SJSA1 (cell line): ENCODE measurements at places on chromosomes 7 and 10.

GRCh38 chr7:4071370-4072058 is 610.6 kb upstream of the FOXK1 start:
- DNase-seq, result peak; percentile 29

- no peak for DNase-seq
Observed at GRCh38 chr10:20089879-20090278, 273.6 kb downstream of the PLXDC2 start.

GRCh38 chr7:93720106-93720505 is 145.6 kb upstream of the CALCR start:
- no peak for DNase-seq

DNA sequence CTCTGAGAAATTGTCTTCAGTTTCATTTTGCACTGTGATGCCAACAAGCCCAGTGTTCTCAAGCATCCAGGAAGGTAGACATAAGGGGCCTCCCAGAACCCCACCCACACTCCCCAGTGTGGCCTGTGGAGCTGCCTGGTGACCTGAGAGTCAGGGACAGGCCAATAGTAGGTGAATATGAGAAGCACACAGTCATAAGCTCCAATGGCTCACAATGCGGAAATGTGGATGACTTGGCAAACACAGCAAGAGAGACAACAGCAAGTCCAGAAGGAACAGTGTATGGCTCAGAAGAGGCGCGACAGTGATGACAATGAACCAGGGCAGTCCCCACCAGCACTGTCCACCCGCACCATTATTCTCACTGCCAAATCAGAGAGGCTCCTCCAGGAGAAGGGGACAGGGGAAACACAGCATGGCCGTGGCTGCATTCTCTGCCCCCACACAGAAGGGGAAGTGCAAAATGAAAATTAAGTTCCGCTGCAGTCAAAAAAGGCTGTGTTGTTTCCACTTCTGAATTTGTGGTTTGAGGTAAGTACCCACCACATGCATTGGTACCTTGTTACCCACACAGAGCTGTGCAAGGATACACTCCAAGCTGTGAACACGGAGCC is 419.8 kb downstream of the GRID1 start:
- no peak for DNase-seq

DNA sequence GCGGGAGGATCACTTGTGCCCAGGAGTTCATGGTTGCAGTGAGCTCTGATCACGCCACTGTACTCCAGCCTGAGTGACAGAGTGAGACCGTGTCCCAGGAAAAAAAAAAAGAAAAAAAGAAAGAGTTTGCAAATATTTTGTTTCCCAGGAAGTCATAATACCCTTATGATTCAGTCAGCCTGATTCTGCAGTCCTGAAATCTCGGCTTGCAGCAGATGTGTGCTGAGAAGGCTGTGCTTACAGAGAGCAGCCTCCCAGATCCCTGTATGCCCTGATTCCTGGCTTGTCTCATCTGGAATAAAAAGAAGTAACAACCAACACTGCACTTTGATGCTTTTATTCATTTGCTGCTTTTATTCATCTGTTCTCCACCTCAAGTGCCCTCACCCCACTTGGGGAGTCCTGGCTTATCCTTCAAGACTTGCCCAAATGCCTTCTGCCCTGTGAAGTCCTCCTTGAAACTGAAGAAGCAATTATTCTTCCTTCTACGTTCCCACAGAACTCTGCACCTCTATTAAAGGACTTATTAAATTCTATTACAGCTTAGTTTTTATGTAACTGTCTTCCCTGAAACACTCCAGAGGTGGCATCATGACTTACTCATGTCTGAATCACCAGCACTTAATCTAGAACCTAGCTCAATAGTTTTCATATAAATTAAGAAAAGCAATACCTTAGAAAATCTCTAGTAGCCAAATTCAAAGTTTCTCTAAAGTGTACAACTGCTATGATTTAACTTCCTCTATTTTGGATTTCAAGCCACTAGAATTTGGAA is 27.7 kb upstream of the BPGM start:
- peak; percentile 36 for DNase-seq

DNA sequence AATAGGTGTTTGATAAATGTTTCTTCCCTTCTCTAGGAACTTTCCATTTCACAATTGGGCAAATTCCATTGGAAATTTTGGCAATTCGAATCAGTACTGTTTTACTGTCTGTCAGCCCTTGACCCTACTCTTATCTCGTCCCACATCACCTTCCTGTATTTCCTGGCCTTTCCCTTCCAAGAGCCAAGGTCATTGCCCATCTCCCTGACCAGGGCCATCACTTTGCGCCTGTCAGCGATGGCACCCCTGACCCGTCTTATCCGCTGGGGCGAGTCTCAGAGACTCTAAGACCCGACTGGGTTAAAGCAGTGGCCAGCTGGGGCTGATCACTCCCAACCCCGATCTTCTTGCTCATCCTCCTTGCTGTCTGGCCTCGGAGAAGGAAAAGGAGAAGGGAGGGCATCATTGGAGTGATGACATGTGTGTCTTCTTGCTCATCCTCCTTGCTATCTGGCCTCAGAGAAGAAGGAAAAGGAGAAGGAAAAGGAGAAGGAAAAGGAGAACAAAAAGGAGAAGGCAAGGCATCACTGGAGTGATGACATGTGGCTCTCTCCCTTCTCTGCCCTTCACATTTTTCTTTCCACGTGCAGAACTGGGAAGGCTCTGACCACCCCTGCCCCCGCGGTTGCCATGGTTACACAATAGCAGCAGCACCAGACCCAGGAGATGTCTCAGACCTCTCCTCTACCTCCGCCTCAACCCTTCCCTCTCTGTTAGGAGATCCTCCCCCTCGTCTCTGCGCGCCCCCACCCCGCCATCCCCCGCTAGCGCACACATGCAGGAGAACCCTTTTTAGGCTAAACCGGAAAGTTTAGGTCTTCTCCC is 2.0 kb downstream of the SEMA3D start:
- DNase-seq, result peak; percentile 7

GRCh38 chr10:5891009-5891408 is 966 bp downstream of the FBH1 start:
- DNase-seq, result no peak

- DNase-seq, result no peak
Observed at GRCh38 chr10:83433705-83434104, 705.6 kb upstream of the GHITM start.

DNA sequence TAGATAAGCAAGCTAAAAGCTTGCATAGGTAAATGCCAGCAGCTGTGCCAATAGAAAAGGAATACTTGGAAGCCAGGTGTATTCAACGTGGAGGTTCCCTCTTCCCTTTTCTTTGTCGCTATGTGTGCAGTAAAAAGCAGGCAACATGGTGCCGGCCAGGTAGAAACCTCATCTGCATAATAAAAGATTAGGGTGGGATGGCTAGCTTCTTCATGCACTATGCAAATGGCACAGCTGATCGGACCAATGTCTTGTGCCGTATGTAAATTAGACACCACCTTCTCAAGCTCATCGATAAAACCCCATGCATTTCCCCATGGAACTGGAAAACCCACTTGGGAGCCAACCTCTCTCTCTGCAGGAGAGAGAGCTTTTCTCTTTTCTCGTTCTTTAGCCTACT is 150.9 kb upstream of the FOXK1 start:
- no peak for DNase-seq

- no peak for DNase-seq
Observed at GRCh38 chr10:113612154-113612553, 51.7 kb downstream of the NRAP start.

DNA sequence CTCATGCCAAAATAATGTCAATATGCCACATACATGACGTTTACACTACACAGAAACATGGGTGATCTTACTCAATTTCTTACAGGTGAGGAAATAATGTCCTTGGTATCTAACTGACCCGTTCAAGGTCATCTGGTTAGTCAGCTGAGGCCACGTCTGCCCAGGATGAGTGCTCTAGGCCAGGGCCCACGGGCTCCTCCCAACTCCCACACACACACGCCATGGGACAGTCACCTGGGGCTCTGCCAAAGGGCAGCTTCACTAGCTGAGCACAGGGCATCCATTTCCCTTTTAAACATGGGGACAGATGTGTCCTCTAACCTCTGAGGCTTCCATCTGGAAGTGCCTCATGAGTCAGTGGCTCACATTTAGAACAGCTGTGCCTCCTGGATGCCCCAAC is 123.9 kb downstream of the TNS3 start:
- no peak for DNase-seq

DNA sequence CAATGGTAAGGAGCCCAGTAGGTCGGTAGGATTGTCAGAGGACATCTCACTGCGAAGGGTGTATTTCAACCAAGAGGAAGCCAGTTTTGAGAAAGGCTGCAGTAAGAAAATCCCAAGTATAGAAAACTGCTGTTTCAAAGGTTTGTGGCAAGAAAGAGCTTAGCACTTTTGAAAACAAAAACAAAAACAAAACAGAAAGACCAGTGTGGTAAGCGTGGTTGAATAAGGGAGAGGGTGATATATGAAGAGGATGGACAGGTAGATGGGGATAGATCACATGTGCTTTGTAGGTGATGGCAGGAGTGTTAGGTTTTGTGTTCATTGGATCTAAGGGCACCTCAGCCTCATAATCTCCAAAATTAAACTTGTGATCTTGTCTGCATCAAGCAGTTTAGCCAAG is 141.6 kb upstream of the WNT16 start:
- DNase-seq, result no peak

DNA sequence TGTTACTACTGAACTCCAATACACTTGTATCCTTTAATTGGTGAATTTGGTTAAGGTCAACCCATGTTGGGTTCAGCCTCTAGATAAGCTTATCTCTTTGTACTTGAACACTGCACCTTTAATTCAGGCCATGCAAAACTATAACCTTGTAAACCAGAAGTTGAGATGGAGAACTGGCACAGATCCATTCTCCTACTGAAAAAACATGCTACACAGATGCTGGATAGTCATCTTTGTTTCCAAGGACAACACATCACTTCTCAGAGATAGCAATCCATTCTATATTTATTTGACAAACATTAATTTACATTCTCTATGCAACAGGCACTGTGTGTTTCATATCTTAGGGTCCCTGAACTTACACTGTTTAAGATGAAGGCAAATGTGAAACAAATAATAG is 2.9 kb upstream of the CDK14 start:
- DNase-seq, result no peak

- no peak for DNase-seq
Observed at GRCh38 chr10:101142533-101143344, 11.6 kb downstream of the TLX1 start.

GRCh38 chr10:5650664-5651387 is 15.6 kb downstream of the ASB13 start:
- no peak for DNase-seq

DNA sequence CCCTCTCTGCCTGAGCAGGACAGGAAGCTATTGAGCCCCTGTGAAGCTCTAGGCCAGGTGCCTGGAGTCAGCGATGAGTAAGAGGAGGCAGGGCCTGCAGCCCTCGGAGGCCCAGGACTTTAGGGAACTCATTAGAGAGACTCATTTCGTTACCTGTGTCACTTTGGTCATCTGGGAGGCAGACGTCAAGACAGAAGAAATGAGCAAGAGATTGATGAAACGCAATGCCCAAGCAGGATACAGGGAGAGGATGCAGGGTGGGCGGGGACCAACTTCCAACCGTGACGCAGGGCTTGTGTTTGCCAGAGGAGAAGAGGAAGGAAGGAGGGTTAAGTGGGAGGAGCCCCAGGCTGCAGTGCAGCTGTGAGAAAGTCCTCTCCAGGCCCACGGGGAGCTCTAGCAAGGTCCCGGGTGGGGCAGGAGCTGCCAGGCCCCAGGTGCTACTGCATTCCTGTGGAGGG is 26.4 kb upstream of the GNA12 start:
- no peak for DNase-seq
